ENCODE measurements at places on chromosomes 5 and 9.
A peak's percentile ranks its signal among the peaks of the same experiment; 100 is the strongest.

DNA sequence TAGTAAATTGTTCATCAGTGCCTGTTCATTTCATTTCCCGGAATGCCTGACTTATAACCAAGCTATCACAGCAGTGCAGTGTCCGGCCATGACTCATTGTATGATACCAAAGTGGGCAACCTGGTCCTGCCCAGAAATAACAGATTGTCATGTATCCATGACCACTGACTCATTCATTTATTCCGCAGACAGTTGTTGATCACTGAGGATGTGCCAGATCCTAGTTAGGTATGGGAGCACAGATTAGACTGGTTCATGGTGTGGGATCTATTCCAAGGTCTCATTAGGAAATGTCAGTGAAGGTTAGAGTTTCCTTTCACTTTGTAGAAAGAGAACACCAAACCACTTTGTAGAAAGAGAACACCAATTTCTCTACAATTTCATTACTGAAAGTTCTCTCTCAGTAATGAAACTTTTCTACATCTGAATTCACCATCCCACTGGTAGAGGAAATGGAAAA, 8.7 kb downstream of the NREP start:
- no peaks in the 10 kb centered on the region for H3K27me3 ChIP-seq
- H3K4me1 ChIP-seq, result peaks cover 19% of the 10 kb centered on the region
- no peak for DNase-seq

DNA sequence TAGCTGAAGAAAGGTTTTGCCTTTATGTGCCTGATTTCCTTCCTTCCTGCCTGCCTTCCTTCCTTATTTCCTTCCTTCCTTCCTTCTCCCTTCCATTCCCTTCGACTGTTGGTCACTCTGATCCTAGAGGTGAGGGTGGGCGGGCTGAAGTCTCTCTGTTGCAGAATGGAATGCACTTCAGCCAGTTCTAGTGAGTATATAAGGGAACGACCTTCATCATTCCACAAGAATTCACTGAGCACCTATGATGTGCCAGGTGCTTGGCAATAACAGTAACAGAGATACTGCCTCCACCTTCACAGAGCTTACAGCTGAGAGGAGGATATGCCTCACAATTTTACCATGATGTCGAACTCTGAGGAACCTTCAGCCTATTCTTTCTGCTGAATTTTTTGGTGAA, 8.7 kb upstream of the OR5C1 start:
- H3K4me1 ChIP-seq, result no peaks in the 10 kb centered on the region
- H3K36me3 ChIP-seq, result no peaks in the 10 kb centered on the region
- DNase-seq, result no peak
- H3K27me3 ChIP-seq, result no peaks in the 10 kb centered on the region

- no peak overlapping the region for H3K4me3 ChIP-seq
- DNase-seq, result no peak
- no peaks in the 10 kb centered on the region for H3K4me1 ChIP-seq
- H3K36me3 ChIP-seq, result no peaks in the 10 kb centered on the region
- no peak overlapping the region for H3K27ac ChIP-seq
These were observed 68.9 kb upstream of the EFNA5 start for GRCh38 chr5:107739661-107740060.

GRCh38 chr9:98248737-98249474, 6.5 kb downstream of the TBC1D2 start:
- peaks cover under 1% of the 10 kb centered on the region for H3K27me3 ChIP-seq
- peaks cover 17% of the 10 kb centered on the region for H3K4me1 ChIP-seq
- peaks cover 6% of the 10 kb centered on the region for H3K36me3 ChIP-seq
- H3K27ac ChIP-seq, result peak overlapping the region; percentile 24
- no peak overlapping the region for H3K4me3 ChIP-seq

DNA sequence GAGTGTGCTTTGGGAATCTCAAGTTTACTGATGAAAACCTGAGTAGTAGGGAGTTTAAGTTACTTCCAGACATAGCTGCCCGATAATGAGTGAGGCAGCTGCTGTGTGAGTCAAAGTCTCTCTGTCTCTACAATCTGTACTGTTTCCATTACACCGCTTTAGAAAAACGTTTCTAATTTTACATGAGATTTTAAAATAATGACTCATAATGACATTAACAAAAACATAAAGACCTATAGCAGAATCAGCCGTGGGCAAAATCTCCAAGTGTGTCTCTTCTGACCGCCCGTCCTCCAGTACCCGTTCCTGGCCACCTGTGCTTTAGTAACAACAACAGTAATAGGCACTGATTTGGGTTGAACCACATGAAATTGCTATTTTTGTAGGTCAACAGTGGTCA, 69.6 kb upstream of the PRRC1 start:
- H3K4me3 ChIP-seq, result no peak overlapping the region
- no peaks in the 10 kb centered on the region for H3K4me1 ChIP-seq
- DNase-seq, result no peak

Measured in T-helper 2 cell treated with Interferon-gamma antibody and Interleukin-4, amounts not matched to agents 5 μg/mL and 100 μg/mL, for 36 hours (primary cell).